ENCODE measurements at places on chromosomes 1 and 21. TPM values are rescaled to one million over a fixed set of nuclear protein-coding genes. Genes with fewer than 3 reads are reported as not detected.

The FCGR2B gene
- total RNA-seq: not detected

The ADORA1 gene
- total RNA-seq: not detected

The GPR25 gene
- not detected for total RNA-seq

The MMEL1 gene
- total RNA-seq: 3.5 TPM

The THEMIS2 gene
- total RNA-seq: 24.3 TPM

The ESRRG gene
- total RNA-seq: not detected

The EPS15 gene
- total RNA-seq: 58.8 TPM

The RHD gene
- total RNA-seq: not detected

The C1orf21 gene
- 8.1 TPM for total RNA-seq

The RHBDL2 gene
- total RNA-seq: not detected

The ATP6V1G3 gene
- not detected for total RNA-seq

The ACTN2 gene
- not detected for total RNA-seq
